ENCODE measurements at places on chromosomes 12 and 14.
A peak's percentile ranks its signal among the peaks of the same experiment; 100 is the strongest.

- peak; percentile 60 for DNase-seq
Observed at GRCh38 chr12:107368586-107368985, 275.2 kb upstream of the CRY1 start.

DNA sequence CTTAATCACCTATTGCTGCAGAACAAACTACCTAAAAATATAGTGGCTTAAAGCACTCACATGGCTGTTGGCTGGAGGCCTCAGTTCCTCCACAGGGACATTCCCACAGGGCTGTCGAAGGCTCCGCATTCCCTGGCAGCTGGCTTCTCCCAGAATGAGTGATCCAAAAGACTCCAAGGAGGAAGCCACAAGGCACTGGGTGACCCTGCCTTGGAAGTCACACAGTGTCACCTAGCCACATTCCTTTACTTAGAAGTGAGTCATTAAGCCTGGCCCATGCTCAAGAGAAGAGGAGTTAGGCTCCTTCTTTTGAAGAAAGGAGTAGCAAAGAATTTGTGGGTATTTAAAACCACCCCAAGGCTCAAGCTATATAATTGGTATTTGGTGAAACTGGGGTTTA lies 63.9 kb upstream of the MAP1LC3B2 start:
- no peak for DNase-seq

DNA sequence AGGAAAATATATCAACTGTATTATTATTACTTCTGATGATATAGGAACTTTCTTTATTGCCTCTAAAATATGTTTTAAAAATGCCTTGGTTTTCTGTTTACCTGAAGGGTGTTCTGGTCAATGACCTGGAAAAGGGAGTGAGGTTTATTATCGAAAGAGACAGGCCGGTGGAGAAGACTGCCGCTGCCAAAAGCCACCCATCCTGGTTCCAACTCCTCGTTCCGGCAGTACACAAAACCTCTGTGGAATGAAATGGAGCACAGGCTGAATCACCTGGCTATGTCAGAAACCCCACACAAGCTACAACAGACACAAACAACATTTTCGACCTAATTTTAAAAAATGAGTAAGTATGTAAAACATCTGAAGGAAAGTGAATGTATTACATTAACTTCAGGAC lies 73.6 kb downstream of the HECTD4 start:
- DNase-seq, result no peak

DNA sequence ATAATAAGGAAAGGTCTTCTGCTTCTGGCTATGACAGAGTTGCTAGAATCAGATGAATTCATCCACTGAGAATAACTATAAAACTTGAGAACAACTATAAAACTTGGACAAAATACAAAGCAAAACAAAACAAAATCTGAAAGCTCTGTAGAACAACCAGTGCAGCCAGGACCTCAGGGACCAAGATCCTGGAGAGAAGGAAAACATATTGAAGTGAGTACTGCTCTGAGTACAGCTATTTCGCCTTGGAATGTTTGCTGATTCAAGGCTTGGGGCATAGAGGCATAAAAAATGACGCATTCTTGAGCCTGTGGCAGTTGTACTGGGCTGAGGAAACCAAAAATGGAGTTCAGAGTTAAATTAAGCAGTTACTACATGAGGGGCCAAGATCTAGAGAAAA lies 21.7 kb downstream of the FOXA1 start:
- DNase-seq, result no peak

GRCh38 chr14:69713993-69714679 lies 52.8 kb upstream of the SRSF5 start:
- DNase-seq, result no peak

DNA sequence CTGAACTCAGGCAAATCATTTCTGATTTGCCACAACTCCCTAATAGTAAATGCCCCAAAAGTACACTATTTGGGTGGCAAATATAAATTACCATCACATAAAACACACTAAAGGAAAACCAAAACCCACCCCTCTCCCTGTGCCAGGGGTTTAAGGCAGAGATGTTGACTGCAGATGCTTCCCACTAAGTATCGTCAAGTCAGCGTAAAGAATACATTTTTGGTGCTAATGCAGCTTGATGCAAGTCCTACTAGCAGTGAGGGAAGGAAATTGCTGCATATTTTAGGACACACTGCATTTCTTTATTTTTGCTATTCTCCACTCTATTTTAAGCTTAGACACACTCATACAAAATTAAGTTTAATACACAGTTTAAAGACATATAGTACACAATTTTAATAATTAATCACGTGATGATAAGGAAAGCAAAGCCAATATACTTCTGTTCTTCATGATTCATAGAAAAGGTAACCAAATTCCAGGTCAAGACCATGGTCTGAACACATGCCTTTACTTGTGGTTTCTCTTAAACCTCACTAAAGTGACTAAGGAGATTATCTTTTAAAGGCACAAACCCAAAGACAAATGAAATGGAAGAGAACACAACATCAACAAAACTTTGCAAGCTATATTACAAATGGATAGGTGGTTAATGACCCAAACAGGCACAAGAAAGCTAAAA lies 162.2 kb downstream of the STXBP6 start:
- DNase-seq, result no peak

- DNase-seq, result no peak
Observed at GRCh38 chr12:93223440-93224426, 154.0 kb upstream of the NUDT4 start.

DNA sequence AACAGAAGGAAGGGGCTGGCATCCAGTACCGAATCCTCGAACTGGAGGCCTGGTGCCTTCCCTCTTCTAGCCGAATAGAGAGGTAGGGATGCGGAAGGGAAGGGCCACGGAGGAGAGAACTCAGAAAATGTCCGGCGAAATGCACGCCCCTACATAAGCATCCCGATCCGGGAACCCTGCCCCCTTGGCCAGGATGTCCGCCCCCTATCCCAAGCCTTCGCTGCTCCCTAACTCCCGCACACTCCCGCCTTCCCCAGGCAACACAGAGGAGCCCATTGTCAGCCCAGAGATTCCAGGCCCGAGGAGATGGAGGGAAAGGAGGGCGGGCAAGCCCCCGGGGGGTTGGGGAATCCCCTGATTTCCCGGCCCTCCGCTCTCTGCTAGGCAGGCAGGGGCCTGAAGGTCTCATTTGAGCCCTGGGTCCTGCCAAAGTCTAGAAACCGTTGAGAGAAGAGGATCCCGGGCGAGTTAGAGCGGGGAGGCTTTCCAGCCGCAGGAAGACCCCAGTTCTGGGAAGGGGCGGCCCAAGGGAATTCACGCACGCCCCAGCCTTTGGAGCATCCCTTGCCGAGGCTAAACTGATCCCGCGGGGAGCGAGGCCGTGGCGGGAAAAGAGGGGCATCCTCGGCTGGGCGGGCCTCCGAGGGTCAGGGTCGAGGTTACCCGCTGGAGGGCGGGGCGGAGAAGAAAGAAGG lies 569 bp upstream of the ARHGEF40 start:
- DNase-seq, result no peak

GRCh38 chr12:114692186-114693058 lies 8.4 kb upstream of the TBX3 start:
- no peak for DNase-seq

DNA sequence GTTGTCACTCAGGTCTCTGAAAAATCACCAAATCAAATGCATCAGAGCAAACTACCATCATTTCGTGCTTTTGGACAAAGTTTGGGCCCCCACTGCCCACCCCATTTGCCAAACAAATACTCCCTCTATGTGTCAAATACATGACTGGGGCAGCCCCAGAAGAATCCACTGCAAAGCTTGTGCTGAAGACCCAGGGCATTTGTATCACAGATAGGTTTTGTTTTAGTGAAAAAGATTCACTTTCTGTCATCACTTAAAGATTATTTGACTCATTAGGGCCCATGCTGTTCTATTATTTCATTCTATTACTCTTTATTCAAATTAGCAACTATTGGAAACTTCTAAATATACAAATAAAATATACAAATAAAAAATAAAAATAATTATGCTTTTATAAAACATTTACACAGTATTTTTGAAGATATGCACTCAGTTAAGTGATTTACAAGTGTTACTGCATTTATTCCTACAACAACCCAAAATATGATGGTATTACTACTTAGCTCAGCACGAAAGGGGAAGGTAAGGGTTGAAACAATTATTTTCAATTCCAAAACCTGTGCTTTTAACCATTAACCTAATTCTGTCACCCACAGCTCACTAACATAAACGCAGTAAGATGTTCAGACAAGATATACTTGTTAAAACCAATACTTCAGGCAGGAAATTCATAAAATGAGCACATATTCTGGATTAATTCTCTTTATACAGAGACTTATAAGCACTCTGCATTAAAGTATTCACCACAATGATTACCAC lies 36.5 kb downstream of the LRIG3 start:
- no peak for DNase-seq

DNA sequence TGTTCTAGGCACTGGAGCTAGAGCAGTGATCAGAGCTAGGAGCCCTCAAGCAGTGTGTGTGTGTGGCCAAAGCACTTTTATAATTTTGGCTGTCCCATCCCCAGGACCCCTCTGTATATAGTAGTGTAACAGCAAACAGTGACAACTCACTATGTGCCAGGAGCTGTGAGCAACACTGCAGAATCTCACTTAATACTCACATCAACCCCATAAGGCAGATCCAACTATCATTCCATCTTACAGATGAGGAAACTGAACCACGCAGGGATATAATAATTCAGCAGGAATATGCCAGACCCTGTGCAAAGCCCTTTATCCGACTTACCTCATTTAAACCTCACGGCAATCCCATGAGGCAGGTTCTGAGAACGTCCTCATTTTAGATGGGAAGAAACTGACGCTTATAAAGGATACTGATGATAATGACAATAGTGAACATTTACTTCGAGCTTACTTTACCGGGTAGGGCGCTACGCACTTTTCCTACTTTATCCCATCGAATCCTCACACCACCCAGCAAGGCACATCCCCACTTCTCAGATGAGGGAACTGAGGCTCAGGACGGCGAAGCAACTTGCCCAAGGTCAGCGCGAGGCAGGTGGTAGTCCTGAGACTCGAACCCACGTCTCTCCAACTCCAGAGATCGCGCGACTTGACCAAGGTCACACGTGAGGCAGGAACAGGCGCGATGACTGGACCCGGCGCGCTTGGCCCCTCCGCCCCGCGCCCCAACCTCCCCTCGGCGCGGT lies 687 bp downstream of the RAB35 start:
- peak; percentile 53 for DNase-seq

- no peak for DNase-seq
Observed at GRCh38 chr12:114368685-114369452, 37.1 kb downstream of the TBX5 start.

- DNase-seq, result no peak
Observed at GRCh38 chr12:5439371-5439771, 7.5 kb downstream of the NTF3 start.

GRCh38 chr12:49335955-49336644 lies 888 bp downstream of the C1QL4 start:
- no peak for DNase-seq

GRCh38 chr12:88399811-88400210 lies 180.5 kb downstream of the KITLG start:
- no peak for DNase-seq

DNA sequence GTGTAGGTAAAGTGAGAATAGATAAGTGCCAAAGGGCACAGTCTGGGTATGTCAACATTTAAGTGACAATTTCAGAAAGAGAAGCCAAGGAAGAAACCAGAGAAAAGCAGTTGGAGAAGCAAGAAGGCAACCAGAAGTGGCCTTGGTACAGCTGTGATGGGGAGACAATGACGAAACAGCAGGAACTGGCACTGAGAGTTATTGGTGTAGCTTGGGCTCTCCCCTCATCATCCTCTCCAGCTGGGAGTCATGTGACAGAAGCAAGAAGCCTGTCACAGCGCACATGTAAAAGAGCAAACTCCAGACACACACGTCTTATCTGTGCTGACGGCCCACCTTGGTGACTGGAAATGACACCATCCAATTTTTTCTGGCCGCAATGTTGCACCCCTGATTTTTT lies 203.3 kb upstream of the NUDT4 start:
- DNase-seq, result no peak

DNA sequence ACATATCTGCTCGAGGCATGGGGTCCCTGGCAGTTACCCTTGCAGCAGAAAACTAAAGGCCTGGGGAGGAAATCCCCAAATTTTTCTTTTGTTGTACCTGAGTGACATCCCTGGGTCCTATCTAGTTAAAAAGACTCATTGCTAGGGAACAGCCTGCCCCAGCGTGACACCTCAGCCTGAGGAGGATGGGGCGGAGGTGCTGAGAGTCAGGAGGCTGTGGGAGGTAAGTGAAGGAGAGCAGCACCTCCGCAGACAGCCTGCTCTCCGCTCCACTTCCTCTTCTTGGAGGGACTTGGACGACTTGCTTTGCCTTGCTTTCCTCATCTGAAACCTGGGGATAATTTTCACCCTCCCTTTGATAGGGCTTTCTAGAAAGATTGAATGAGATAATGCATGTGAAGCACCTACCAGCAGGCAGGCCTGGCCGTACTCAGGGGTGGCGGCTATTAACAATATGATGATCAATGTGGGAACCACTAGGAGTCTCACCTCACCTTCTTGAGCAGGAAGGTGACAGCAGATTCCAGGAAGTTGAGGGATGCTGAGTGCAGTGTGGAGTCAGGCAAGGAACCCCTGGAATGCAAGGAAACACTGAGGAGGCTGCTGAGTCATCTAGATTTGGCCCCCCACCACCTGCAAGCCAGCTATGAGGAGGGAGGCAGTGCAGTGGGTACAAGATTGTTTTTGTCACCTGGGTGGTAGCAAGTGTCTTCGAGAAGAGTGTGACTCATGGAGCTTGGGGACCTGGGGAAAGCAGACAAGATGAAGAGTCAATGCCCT lies 23.2 kb downstream of the UBE3B start:
- no peak for DNase-seq

DNA sequence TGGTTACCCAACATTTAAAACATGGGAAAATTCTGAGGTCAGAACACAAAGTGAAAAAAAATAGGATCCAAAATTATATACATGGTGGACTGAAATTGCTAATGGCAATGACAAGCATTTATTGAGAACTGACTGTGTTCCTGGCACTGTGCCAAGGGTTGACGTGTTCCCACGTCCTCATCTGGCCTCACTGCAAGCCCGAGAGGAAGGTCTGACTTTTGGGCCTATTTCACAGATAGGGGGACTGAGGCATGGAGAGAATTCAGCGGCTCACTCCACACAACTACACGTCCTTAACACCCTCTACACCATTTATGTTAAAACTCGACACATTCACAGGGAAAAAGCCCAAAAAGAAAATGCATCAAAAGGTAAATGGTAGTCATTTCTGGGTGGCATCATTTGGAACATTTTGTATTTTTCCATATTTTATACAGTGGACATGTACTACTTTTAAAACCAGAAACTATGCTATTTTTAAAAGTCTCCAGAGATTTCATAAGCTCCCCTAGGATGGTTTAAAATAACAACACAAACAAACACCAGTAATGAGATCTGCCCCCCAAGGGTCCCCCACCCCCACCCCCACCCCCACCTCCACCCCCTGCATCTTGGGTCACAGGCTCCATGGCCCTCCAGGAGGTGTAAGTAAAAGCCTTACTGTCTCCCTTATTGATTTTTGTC lies 27.7 kb downstream of the CLMN start:
- DNase-seq, result no peak

GRCh38 chr12:93453633-93454032 lies 11.9 kb upstream of the UBE2N start:
- no peak for DNase-seq

DNA sequence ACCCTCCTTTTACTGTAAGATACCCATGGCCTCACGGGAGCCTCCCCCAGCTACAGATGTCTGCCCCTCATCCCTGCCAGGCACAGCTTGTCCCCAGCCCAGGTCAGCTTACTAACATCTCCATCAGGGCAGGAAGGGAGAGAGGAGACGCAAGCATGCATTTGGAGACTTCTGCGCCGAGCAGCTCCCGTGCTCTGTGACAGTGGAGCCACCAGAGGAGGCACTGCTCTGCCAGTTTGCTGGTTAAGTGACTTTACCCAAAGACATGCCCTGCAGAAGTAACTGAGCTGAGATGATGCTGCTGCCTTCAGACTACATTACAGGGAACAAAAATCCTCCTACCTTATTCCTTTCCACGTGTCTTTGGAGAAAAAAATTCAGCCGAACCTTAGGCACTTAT lies 133.4 kb downstream of the ESRRB start:
- DNase-seq, result no peak
